Fibroblast of skin of back (primary cell): ENCODE measurements at places on chromosomes 1 and 21.

GRCh38 chr1:110607536-110608230, 1.5 kb upstream of the KCNA2 start:
- DNase-seq: no peak

- peak; percentile 24 for DNase-seq
Observed at GRCh38 chr1:56803561-56804156, 15.5 kb downstream of the FYB2 start.

- no peak for DNase-seq
Observed at GRCh38 chr1:245416781-245417180, 262.0 kb downstream of the KIF26B start.

- no peak for DNase-seq
Observed at GRCh38 chr1:41503538-41504113, 19.1 kb upstream of the EDN2 start.

DNA sequence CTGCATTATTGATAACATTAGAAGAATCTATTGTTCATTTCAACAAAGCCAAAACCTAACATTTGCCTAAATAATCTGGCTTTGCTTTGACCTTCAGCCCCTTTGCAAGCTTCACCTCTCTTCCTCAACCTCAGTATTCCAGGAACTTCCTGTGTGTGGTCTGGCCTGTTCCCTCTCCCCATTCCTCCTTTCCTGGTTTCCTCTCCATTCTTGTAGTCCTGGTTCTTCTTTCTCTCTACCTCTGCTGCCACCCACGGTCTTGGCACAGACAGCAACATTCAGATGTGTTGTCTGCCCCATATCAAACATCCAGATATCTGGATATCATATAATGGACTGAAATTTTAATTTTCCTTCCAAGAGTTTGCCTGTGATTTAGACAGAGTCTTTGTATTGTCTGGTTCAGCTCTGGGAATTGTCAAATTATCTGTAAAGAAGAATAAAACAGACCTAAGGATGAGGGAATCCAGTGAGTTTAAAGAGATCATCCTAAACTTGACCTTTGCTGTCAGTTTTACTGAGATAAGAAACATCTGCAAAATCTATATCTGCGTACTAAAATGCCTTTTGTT, 148.1 kb upstream of the KCTD3 start:
- no peak for DNase-seq

DNA sequence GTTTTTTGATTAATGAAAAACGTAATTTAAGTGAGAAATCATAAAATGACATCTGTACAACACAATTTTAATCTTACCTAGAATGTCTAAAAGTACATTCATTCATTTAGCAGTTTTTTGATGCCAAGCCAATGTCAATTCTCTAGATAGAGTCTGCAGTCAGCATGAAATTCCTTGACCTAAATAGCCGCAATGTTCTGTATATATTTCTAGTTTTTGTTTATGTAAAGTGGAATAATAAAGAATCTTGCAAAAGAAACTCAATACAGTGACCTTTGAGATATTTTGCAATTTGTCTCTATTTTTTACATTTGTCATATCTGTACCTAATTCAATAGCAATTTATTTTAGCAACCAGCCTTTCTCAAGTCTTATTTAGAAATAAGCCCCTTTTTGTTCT, 176.0 kb downstream of the ATP6V1G3 start:
- no peak for DNase-seq

GRCh38 chr1:220391491-220391890, 119.2 kb upstream of the RAB3GAP2 start:
- no peak for DNase-seq

DNA sequence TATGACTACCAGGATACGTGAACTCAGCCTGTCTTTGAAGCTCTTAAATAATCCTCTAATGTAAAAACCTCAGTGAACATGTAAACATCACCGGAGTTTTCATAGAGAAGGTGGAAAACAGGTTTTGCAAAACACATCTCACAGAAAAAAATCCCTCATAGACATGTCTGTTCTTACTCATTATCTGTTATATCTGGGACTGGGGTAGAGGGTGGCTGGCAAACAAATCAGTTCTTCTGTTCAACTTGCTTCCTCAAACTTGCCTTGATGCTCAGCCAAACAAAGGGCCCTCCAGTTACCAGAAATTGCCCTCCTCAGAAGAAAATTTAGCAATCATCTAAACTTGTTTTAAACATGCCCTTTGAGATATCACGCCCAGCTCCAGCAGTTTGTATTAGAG, 66.1 kb upstream of the CXADR start:
- no peak for DNase-seq

GRCh38 chr1:245870698-245871097, 636.4 kb downstream of the SMYD3 start:
- DNase-seq: no peak

DNA sequence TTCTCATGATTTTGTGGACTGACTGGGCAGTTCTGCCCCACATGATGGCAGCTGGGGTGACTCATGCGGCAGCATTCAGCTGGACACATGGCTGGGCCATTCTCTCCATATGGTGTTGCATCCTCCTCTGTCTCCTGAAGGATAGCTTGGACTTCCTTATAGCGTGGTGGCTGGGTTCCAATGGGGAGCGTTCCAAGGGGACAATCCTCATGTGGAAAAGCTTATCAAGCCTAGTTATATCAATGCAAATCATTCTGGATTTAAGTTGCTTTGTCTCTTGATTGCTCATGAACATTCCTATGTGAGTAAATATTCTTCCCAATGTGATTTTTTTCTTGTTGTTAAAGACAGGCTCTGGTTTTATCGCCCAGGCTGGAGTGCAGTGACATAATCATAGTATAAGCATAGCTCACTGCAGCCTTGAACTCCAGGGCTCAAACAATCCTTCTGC, 13.2 kb upstream of the SLC2A1 start:
- peak; percentile 85 for DNase-seq

DNA sequence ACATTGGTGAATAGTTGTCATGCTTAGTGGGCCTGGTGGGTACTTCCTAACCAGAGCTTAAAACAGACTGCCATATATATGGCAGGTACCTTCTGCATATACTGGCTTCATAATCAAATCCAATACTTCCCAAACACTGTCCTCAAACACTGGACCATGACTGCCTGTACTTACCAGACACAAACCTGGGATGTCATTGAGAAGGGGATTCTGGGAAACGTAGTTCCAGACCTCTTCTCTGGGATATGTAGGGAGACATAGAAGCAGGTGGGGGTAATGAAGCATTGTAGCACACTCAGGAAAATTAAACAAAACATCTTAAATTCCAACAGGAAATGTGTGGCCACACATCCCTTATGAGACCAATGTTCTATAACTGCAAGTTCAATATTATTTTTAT, 76.5 kb upstream of the ADAMTS5 start:
- no peak for DNase-seq

DNA sequence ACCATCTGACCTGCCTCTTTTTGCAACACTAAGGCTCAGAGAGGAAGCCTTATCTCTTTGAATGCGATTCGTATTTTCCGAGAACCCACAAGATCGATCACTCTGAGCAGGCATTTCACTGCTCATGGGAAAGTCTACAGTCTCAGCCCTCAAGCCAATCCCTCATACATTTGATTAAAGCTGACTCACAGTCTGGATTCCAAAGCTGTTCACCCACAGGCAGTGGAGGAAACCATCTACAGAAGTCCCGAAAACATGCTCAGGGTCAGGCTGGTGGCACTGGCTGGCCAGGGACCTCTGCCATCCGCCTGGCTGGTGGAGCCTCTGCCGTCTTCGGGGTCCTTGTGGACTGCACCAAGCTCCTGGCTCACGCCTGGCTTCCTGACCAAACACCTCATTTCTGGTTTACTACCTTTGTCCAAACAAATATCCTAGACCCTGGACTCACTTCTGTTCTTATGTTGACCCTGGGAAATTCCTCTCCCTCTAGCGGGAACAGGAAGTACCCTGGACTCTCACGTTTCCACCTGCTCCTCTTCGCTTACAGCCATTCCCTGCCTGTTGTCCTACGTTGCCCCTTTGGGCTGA, 650.0 kb downstream of the SMYD3 start:
- peak; percentile 84 for DNase-seq

DNA sequence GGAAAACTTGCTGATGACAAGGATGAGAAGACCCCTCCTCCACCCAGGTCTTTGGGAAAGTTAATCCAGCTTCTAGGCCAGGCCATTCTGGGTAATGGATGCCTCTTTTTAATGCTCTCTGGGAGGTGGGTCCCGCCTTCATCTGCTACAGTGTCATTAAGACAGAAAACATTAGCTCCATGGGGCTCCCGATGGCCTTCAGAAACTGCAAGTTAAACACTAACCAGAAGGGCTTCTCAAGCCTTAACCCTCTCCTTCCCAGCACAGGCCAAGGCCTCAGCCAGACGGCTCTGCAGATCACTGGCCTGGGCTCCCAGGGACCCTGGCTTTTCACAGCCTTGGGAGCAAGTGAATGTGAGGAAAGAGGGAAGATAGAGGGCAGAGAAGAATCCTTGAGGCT, 364.9 kb downstream of the MATN1 start:
- no peak for DNase-seq

GRCh38 chr1:216090556-216090955, 332.7 kb downstream of the USH2A start:
- DNase-seq: no peak

GRCh38 chr1:102851616-102852015, 256.7 kb downstream of the COL11A1 start:
- peak; percentile 88 for DNase-seq

- no peak for DNase-seq
Observed at GRCh38 chr1:94821636-94822305, 1.6 kb downstream of the SLC44A3 start.

GRCh38 chr1:63829349-63830327, 55.8 kb downstream of the ROR1 start:
- DNase-seq: peak; percentile 28

- no peak for DNase-seq
Observed at GRCh38 chr21:26888931-26889330, 43.7 kb upstream of the ADAMTS1 start.

GRCh38 chr1:53068314-53069099, 6.5 kb downstream of the PODN start:
- no peak for DNase-seq

DNA sequence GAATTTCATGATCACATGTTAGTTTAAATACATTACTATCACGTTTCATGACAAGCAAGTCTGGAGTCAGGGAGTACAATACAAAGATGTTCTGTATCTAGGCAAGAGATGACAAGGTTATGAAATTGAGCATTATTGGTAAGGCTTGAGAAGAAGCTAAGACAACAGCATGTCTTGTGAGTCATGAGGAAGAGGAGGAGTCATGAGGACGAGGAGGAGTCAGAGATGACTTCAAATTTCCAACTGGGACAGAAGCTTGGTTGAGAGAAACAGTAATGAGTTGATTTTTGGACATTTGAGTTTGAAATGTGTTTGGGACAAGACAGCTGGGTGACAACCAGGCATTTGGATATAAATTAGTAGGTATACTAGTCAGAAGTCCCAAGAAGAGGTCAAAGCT, 4.3 kb upstream of the UBE2U start:
- peak; percentile 21 for DNase-seq

DNA sequence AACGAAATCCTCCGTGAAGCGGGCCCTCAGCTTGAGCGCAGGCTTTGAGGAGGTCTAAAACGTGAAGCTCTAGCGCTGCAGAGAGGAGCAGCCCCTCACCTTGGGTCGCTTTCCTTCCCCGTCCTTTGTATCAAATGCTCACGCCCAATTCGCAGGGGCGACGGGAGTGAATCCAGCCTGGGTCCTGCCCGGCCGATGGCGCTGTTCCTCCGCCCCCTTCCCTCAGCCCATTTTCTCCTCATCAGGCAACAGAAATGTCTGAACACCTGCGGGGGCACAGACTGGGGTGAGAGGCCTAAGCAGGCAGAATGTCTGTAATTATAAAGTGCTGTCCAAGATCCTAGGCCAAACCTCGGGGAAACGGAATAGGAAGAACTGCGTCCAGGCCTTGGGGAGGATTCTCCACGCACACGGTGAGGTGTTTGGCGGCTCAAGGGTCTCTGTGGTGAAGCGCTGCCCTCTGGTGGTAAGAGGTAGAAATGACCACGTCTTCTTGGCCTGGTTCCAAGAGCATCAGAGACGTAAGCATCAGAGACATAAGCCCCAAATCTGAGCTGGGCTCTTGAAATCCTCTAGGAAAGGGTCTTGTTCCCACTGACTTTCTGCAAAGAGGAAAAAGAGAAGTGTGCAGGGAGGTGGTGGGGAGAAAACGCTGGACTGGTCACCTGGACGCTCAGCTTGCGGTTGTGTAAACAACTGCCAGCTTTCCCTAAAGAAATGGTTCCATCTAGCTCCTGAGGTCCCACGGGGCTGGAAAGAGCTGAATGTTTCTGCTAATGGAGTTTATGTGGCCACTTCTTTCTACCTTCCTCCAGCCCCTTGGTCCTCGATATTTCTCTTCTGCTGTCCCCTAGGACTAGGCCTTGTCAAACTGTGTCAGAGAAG, 92.1 kb upstream of the CD53 start:
- peak; percentile 59 for DNase-seq

DNA sequence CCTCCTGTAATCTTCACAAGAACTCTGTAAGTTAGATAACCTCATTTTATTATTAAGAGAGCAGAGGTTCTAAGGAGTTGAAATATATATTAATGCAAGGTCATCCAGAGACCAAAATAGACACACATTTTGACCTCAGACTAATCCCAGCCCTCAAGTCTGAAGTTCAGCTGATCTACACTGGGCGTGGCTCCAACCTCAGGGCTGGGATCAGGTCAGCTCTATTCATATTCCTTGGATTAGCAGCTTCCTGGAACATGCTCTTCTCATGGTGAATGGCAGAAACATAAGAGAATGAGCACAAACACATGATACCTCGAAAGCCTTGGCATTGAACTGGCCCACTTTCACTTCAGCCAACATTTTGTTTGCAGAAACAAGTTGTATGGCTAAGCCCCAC, 200.8 kb upstream of the ST6GALNAC5 start:
- DNase-seq: no peak

- DNase-seq: no peak
Observed at GRCh38 chr1:34627465-34628240, 127.2 kb upstream of the GJB5 start.

DNA sequence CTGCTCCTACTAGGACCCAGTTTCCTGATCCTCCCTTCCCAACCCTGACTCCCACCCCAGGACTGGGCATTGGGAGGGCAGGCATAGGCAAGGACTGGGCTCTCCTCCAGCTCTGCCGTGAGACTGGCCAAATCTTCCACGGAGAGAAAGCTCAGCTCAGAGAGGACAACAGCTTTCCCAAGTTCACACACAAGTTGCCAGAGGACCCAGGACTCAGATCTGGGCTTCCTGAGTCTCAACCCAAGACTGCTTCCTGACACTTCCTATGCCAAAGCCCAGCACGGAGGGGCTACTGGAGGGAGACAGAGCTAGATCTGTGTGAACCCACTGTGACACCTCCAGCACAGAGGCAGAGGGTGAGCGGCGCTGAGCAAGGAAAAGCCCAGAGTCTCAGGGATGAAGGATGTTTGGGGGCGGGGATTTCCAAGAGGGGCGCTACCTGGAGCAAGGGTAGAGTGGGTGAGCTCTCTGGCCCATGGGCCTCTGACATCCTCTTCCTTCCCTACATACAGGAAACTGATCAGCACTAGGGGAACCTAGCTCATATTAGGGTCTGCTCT, 7.1 kb downstream of the PDZK1IP1 start:
- DNase-seq: no peak

GRCh38 chr21:25881524-25882376, 147.0 kb downstream of the GABPA start:
- DNase-seq: peak; percentile 57
